GF-D8 (cell line): ENCODE measurements at places on chromosomes 7 and 10.

DNA sequence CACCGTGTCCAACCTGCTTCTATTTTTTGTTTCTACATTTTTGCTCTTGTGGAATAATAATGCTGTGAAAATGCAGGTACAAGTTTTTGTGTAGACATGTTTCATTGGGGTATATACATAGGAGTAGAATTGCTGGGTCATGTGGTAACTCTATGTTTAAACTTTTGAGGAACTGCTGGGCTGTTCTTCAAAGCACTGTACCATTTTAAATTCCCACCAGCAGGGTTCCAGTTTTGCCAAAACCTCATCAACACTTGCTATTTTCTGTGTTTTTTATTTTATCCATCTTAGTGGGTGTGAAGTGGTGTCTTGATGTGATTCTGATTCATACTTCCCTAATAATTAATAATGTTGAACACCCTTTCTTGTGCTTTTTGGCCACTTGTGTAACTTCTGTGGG is 138.6 kb downstream of the RGS10 start:
- DNase-seq, result no peak

DNA sequence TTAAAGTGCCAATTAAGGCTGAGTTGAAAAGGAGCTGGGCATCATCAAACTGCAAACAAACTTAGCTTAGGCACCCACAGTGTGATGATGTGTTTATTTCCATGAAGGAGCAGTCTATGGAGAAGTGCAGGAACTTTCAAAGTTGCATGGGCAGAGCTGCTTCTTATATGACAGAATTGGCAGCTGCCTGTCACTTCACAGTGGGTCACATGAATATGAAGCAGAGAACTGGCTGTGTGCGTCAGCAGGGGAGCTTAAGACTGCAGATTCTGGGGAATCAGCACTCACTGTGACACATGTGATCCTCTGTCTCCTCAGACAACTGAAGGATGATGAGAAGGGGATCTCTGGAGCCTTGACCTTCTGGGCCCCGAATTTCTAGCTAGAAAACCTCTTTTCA is 36.6 kb downstream of the RBM28 start:
- no peak for DNase-seq

- DNase-seq, result no peak
Observed at GRCh38 chr10:46084321-46085165, 38.5 kb upstream of the MSMB start.

DNA sequence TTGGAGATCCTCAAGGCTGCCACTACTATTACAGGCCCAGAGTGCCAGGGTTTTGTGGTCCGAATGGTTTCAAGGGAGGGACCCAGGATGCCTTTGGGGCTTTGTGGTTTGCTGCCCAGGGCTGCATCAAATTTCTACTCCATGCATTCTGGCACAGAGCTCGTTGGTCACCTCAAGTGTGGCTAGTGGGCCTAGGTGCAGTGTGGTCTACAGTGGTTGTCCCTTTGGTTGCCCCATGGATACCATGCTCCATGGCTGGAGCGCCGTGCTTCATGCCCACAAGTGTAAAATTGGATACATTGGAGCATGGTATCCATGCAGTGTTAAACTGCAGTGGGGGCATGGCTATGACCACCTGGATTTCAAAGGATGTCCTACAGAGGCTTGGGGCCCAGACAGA is 5.4 kb upstream of the PRF1 start:
- no peak for DNase-seq

DNA sequence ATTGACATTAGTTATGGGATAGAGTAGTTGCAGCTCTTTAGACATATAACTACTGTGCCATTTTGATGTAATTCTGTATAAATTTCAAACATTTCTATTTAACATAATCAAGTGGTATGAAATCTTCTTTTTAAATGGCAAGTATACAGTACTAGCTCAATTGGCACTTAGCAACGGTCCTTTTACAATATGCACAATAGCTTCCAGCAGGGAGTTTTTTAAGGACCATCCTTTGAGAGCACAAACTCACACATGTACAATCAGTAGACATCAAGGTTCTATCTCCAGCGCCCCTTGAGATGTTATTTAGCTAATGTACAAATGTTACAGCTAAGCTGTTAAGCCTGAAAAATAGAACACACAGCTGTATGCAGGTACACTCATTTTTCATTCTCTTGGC is 480.7 kb downstream of the TFEC start:
- no peak for DNase-seq

GRCh38 chr10:106958589-106959361 is 205.7 kb downstream of the SORCS1 start:
- DNase-seq, result no peak

- no peak for DNase-seq
Observed at GRCh38 chr10:75444781-75445386, 13.5 kb downstream of the LRMDA start.

DNA sequence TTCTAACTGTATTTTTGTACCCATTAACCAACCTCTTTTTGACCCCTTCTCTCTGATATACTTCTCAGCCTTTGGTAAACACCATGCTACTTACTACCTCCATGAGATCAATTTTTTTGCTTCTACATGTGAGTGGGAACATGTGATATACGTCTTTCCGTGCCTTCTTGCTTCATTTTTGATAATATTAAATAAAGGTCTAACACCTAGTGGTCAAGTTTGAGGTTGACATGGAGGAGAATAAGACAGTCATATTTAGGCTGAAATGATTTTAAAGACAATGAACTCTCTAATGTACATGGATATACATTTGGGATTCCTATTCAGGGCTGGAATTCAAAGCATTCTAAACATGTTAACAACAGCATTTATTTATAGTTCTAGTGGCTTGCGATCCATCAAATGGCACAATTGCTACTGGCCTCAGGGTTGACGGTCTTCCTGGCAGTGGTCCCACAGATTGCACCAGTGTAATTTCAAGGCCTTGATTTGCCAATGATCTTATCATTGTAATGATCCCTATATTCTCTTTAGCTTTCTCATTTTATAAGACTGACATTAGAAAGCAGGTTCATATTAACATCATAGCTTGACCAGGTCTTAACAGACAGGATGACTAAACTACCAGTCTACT is 315.9 kb upstream of the ETV1 start:
- DNase-seq, result no peak

DNA sequence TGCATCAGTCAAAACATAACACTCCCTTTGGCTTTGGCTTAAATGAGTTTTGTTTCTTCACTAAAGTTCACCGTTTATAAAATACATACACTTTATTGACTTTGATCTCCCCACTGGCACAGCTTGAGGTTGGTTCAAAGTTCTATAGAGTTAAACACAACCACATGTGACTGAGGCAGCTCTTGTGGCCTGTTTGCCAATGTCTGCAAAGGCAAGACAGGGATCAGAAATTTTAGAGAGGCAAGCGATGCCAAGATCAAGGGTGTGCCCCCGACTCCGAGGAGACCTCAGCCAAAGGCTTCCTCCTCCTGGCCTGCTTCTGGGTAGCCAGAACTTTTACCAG is 129.8 kb upstream of the JCAD start:
- no peak for DNase-seq

DNA sequence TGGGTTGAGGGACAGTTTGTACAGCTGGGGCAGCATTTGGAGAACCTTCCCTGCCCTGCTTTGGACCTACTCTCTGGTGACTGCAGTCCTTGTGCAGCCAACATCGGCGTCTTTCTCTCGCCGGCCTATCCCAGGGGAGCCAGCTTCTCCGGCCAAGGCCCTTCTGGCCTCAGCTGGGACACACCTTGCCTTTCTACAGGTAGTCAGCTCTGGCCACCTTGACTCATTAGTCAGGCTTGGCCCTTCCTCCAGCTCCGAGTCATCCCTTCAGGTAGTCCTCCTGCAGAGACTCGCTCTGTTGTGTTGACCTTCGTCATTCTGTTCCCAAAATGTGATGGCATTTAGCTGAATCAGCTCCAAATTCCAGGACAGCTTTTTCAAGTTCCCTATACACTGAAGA is 145.0 kb upstream of the CHST15 start:
- no peak for DNase-seq

- no peak for DNase-seq
Observed at GRCh38 chr10:31124852-31125251, 93.2 kb upstream of the ZNF438 start.

DNA sequence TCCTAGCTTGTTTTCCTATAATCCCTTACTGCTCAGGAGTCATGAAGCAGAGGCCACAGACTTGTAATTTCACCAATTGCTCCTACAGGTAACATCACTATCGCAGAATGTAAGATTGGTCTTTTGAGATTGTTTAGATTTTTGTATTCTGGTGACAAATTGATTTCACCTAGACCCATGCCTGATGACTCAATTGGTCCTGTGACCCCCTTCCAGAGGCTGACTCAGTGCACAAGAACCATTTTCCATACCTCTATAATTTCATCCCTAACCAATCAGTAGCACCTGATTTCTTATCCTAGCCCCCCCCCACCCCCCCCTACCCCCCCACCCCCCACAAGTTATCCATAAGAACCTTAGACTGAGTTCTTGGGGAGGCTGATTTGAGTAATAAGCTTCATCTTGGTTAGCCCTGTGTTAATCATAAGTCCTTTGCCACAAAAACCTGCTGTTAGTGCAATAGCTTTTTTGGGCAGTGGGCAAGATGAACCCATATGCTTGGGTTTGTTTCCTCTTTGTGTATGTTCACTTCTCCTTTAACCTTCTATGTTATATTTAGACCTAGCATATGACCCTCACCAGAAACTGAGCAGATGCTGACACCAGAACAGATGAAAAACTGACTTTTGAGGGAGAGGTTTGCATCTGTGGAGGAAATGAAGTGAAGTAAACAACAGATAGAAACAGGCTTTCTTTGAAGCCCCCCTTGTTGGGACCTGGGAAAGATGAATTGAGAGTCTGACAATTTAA is 187.1 kb downstream of the KIF20B start:
- DNase-seq, result no peak

DNA sequence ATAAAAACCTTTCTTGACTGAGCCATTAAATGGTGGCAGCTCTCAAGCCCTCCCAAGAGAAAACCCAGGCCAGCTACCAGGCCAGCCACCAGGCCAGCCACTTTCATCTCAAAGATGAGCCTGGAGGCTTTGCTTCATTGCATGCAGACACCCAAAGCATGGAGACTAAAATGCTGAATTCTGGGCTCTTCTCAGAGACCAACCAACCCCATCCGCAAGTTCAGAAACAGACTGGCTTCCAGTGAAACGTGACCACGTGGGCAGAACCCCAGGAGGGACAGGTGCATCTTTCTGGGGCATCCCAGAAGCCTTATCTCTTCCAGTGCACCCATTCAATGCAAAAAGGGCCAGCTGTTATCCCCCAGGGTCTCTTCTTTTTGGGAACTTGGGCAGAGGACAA is 20.9 kb downstream of the CHST15 start:
- DNase-seq, result no peak

DNA sequence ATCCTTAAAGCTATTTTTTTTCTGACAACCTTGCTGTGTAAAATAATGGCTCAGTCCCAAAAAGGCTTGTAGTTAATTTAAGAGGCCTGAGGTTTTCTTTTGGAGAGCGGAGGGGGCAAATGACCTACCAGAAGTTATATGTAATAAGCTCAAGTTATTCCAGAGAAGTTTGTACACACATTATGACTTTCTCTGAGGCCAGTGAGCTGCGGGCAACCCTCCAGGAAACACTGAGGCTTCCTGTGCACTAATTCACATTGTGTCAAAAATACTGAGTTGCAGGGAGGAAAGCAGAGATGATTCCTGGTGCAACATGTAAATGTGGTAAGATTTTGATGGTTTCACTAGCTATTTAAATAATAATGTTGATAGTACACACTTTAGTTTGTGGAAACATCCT is 188.6 kb downstream of the DIP2C start:
- no peak for DNase-seq
